ENCODE measurements at places on chromosomes 2 and 18.

DNA sequence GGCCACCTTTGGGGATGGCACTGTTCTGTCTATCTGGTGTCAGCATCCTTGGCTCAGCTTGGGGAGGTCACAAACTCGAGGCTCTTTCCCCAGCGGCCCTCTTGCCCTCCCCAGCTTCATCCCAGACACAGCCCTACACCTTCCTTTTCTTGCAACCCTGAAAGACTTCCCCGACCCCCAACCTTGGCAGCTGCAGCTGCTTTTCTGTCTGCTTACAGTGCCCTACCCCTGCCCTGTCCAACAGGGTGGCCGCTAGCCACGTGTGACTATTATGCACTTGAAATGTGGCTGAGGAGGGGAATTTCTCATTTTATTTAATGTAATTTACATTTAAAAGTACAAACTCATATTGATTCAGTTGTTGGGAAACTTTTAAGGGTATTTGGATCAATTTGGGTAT, 41.3 kb downstream of the NGEF start:
- DNase-seq = no peak

DNA sequence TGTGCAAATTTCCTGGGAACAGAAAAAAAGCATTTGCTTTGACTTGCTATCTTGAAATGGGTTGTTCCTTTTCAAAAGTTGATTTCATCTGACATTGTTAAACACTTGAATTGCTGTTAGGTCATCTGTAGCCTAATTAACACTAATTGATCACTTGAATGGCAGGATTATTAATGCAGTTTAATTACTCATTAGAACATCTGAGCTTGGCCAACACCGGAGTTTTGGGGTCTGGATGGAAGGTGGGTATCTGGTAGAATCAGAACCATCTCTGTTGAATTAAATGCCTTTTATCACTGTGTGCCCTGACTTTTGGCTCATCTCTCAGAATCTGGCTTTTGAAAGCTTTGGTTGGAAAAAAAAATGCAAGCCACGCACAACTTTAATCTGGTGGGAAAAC, 8.4 kb downstream of the DAPL1 start:
- no peak for DNase-seq

GRCh38 chr2:209974576-209974975, 27.9 kb upstream of the RPE start:
- DNase-seq = no peak

- no peak for DNase-seq
These were observed 170.4 kb downstream of the SOCS6 start for GRCh38 chr18:70459251-70459650.

- no peak for DNase-seq
These were observed 214.2 kb downstream of the CALCRL start for GRCh38 chr2:187233811-187234210.

DNA sequence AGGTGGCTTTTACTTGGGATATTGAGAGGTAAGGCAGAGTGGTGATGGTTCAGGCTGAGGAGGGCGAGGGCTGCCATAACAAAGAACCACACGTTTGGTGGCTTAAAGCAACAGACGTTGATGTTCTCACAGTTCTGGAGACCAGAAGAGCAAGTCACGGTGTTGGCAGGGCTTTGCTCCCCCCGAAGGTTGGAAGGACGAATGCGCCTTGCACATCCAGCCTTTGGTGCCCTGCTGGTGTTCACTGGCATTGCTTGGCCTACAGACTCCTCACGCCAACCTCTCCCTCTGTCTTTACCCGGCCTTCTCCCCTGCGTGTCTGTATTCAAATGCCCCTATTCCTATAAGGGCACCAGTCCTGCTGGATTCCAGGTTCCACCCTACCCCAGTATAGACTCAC, 125.4 kb downstream of the TPO start:
- no peak for DNase-seq

DNA sequence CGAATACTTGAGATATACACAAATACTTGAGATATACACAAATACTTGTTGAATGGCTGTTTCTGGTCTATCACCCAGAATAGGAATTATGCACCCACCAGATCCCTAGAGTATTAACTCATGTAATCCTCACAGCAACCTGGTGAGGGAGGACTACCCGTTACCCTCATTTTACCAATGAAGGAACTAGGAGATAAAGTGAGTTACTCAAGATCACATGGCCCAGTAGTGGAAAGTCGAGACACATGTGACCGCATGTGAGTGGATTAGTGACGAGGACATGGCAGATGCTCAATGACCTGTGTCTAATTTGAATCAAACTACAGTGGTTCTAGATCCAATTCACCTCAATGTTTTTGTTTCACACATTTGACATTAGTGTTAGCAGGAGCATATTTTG, 2.4 kb downstream of the MOGAT1 start:
- DNase-seq = no peak

- no peak for DNase-seq
These were observed 539.0 kb downstream of the ARHGAP15 start for GRCh38 chr2:143668234-143668633.

- DNase-seq = no peak
These were observed 1752.4 kb upstream of the CELF4 start for GRCh38 chr18:39318008-39318407.

DNA sequence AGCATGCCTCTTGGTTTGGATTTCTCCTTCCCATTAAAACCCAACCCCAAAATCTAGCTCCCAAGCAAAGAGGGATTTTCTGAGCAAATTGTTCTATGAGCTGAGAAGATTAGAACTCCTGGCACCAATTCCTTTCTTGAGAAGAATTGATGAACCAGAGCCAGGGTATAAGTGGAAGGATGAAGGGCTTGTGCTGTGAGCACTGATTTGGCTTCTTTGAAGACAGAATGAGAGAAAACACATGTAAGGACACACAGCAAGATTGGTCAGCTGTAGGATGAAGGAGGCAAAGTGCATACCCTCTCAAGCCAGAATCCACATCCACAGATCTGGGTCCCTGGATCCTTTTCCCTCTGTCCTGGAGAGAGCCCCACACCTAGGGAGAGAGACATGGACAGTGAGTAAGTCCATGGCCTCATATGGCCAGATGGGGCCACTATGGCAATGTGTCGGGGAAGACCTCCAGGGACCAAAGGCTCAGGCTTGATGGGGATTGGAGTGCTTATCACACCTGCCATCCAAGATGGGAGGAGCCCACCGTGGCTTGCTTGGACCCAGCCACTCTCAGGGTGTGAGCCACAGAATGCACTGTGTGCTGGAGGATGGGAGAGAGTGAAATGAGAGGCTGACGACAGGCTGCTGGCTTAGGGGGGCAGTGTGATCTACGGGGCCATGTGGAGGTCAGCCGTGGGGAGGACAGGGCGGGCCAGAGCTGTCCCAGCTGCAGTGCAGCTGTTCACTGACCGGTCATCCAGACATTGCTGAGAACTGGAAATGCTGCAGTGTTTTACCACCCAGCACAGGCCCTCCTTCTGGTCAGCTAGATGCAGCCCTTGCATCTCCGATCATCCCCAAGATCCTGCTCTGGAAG, 339.8 kb downstream of the CYP26B1 start:
- no peak for DNase-seq

GRCh38 chr2:186325827-186326535, 160.1 kb upstream of the ZC3H15 start:
- no peak for DNase-seq

GRCh38 chr2:211812587-211812986, 726.0 kb downstream of the ERBB4 start:
- no peak for DNase-seq

GRCh38 chr2:219455581-219455980, 20.9 kb downstream of the SPEG start:
- no peak for DNase-seq

- no peak for DNase-seq
These were observed 95.7 kb downstream of the CDC42EP3 start for GRCh38 chr2:37575780-37576179.

GRCh38 chr2:187129868-187130267, 280.9 kb upstream of the ZSWIM2 start:
- DNase-seq = no peak

- DNase-seq = no peak
These were observed 28.5 kb upstream of the DOCK10 start for GRCh38 chr2:225070811-225071210.

- DNase-seq = no peak
These were observed 38.2 kb downstream of the MC2R start for GRCh38 chr18:13877157-13877556.

DNA sequence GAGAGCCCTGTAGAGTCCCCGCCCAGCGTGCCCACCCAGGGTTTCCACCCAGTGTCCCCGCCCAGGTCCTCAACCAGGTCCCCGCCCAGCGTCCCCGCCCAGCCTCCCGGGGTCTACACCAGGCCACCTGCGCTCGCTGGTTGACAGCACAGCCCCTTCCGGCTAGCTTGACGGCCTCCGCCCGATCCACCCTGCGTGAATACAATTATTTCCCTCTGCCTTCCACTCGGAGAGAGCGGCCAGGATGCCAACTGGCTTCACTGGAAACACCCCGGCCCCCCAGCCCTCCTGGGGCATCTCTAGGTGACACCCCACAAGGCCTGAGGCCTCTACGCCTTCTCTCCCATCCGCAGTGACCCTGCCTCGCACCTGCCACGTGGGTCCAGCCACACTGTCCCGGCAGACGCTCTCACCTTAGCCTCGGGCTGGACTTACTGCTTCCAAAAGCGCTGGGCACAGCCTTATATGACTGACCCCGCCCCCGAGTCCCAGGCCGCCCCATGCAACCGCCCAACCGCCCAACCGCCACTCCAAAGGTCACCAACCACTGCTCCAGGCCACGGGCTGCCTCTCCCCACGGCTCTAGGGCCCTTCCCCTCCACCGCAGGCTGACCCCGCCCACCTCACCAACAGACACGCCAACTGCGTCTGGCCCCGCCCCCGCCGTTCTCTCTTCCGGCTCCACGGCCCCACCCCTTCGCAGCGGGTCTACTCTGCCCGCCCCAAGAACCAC, 188.1 kb downstream of the LAMA1 start:
- DNase-seq = no peak

GRCh38 chr18:32318581-32318980, 128.7 kb downstream of the MEP1B start:
- no peak for DNase-seq

DNA sequence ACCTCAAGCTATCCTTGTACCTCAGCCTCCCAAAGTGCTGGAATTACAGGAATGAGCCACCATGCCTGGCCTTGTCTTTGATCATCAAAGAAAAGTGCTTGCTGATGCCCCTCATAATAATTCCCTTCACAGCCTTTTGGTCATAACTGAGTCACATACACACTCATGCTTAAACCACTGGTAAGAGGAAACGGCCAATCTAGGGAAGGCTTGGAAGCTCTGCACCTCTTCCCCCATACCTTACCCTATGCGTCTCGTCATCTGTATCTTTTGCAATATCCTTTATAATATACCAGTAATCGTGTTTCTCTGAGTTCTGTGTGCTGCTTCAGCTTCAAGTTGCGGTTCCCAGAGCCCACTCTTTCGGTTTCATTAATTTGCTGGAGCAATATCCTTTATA, 4.8 kb upstream of the RNF138 start:
- DNase-seq = no peak

DNA sequence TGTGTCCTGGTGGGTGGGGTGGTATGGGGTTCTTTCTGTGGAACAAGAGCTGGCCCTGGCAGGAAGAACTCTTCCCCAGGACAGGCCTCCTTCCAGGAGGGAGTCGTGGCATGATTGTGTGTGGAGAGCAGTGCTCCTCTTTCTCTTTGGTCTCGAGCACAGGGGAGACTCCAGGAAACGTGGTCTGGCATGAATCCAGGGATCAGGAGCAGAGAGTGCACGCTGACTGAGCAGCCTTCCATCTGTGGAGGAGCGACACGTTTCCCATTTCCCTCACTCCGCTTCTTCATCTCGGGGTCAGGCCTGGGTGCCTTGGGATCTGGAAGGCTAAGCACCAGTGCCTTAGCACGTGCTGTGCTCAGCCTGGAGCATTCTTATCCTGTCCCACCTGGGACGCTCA, 132.0 kb upstream of the HDAC4 start:
- DNase-seq = no peak

DNA sequence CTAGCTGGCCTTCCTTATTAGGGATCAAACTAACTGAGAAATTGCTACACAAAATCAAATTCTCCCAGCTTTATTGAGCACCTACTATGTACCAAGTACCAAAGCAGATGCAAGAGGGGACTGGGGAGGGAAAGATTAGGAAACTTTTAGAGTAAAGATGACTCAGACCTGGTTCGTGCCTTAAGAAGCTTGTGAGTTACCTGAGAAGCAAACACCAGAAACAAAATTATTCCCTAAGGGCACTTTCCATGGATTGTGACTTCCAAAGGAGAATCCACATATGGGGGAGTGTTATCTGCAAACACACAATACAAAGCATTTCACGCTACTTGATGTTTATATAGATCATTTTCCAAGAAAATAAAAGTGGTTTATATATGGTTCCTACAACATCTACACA, 326.9 kb upstream of the HNRNPA3 start:
- DNase-seq = no peak

Data from stimulated activated CD4-positive, alpha-beta T cell treated with anti-CD3 and anti-CD28 coated beads, Interleukin-1b, Interleukin-23, amount 100 ng/mL, for 1 hour (primary cell).